ENCODE measurements at places on chromosomes 5 and 9.

DNA sequence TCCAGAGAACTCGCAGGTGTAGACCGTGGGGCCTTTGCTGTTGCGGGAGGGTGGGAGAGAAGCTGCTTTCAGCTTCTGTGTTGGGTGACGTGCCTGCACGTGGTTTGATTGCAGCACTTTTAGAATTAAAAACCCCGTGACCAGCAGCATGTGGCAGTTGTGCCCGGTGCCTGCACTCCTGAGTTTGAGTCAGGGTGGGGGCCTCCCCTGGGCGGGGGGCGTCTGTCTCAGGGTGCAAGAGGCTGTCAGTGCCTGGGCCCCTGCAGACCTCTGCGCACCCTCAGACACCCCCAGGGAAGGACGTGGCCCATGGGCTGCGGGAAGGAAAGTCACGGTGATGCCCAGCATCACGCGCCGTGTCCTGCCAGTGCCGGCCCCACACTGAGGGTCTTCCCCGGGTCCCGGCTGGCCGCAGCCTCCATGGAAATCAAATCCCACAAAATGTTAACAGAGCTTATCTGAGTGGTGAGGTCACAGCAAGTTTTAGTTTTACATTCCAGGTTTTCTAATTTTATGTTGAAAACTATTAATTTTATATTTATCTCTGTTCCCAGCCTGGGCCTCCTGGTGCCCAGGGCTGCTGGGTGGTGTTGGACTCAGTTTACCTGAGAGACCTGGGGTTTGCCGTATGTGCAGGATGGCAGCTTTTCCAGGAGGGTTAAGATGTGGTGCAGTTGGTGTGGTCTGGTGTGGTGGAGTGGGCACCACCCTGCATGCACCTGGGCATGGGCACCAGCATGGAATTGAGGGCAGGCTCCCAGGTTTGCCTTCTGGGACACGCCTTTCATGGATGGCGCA is 33.3 kb downstream of the AHRR start:
- DNase-seq = no peak

GRCh38 chr5:72476275-72476674 is 30.9 kb downstream of the ZNF366 start:
- no peak for DNase-seq

DNA sequence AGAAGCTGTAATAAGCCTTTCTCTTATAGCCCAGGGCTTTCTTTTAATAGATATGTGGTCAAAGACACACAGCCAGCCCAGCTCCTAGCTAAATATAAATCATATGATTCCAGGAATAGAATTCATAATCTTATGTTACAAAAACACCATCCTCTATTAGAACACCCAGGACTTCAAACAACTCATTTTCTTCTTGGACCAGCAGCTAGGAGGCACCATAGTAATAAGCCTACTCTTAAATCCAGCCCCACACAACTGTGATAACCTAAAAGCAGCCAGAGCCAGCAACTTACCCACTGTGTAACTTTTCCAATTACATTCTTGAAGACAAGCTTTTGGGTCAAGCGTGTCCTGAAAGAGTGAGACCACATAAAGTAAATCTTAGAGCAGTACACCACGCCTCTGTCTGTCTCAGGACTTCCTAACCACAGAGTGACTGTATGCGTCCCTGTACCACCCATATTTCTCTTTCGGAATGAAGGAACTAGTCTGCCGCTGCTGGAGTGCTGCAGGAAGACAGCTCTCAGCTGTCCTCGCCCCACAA is 223.8 kb downstream of the TLE1 start:
- no peak for DNase-seq

DNA sequence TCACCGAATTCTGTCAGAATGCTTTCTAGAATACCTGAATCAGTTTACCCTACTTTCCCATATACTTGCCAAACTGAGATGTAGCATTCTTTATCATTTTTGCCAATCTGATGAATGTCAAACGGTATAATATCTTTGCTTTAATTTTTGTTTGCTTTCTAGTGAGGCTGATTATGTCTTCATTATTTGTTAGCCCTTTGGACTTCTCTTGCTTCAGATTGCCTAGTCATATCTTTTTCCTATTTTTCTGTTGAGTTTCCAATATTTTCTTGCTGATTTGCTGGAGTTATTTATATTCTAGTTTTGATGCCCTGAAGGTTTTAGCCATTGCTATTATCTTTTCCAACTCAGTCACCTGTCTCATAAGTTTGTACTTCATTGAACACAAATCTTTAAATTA is 40.3 kb upstream of the GPBP1 start:
- DNase-seq = no peak

DNA sequence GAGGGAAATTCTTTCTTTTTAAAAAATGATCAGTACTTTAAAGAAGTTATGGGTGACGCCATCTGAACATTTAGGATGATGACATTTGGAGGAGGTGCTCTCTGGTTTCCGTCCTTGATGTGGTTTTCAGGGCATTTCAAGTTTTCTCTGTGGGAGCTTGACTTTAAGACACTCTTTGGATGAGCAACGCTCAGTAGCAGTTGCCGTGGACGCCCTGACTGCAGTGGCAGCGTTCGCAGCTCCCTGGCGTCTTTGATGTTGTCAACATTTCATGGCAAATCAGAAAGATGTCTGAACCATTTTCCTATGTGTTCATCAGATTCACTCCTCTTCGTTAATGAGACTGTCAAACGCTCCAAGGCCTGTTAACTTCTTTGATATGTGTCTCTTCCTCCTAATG is 86.1 kb downstream of the ZNF354C start:
- DNase-seq = peak; percentile 20

- DNase-seq = no peak
Observed at GRCh38 chr5:60223342-60223741, 329.8 kb upstream of the PDE4D start.

DNA sequence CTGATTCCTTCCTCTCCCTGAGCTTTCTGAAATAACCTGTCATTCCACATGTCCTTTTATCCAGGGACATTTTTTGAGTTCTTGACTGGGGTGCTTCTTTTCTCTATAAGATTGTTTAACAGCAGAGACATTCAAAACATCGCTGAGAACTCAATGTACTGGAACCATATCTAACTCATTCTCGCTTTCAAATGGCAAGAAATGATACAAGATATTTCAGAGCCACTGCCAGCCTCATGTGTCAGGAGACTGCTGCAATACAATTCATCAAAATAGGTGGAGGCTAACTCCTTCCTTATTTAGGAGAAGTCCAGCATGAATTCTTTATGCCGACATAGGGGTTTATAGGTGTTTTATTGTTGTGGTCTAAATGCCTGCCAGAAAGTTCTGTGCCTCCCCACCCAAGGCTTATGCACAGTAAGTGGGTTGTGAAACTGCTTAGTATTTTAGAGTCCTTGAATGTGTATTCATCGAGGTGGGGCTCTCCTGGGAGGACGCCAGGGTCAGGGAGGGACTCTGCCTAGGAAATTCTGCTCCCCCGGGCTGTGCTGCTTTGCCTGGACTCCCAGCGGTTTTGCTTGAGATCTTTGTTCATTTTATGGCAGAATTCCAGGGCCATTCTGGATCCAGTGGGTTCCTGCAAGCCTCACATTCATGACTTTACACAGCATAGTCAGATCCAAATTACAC is 53.9 kb downstream of the ZNF474 start:
- DNase-seq = no peak

DNA sequence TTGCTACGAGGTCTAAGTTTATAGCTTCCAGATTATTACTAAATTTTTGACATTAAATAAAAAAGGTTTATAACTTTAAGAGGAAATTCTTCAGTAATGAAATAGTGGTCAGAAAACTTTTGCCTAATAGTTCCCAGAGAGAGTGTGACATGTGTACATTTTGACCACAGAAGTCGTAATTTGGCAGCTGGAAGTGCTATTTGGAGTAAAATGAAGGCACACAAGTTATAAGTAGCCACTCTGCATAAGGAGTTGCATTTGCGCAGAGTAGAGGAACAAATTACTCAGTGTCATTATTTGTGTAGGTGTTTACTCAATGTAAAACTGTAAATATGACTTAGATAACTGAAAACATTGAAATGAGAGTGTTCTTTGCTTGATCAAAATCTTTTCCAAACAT is 408.4 kb downstream of the CCDC171 start:
- no peak for DNase-seq
